Activated CD4-positive, alpha-beta T cell treated with anti-CD3 and anti-CD28 coated beads for 36 hours (primary cell): ENCODE measurements at places on chromosomes 5 and 9.

DNA sequence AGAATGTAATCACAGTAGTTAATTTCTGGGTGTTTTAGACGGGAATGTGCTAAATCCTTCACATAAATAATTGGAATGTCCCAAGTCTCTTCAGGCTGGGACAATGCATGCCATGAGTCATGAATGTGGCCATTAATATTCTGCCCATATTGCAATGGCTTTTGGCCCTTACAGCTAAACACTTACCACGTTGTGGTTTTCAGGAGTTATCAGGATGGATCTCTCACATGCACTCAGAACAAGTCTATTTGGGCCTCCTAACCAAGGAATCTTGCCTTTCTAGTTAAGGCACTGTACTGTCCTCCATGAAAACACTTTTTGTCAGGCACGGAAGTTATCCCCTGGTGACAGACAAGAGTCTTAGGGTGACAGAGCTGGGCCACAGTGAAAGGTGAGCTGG is 32.7 kb downstream of the PKD2L2 start:
- no peak for DNase-seq
- no peaks in the 10 kb centered on the region for H3K27me3 ChIP-seq
- no peak overlapping the region for H3K4me3 ChIP-seq
- H3K36me3 ChIP-seq, result no peaks in the 10 kb centered on the region
- H3K27ac ChIP-seq, result no peak overlapping the region
- no peaks in the 10 kb centered on the region for H3K4me1 ChIP-seq

- no peaks in the 10 kb centered on the region for H3K27me3 ChIP-seq
- peaks cover 8% of the 10 kb centered on the region for H3K4me1 ChIP-seq
- H3K36me3 ChIP-seq, result peaks cover 14% of the 10 kb centered on the region
Measured at GRCh38 chr9:123033352-123033751, at the start of gene GPR21. Gene GPR21 (plus strand): TSS chr9:123033667. CDS start chr9:123034567, 900 bp downstream.

DNA sequence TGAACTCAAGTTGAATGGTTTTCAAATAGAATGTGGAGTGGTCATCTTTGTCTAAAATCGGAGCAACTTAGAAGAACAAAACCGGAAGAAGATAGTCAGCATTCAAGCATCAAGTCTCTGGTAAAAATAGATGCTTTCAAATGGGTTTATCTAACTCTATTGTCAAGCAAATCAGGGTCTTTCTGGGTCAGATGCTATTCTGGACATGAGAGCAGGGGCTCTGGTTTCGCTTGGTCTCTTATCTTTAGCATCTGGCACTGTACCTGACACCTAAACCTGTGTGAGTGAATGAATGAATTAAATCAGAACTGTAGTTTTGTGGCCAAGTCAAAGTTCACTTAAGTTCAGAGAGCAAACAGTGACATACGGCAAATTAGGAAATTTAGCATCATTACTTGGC is 173.5 kb downstream of the SLIT3 start:
- H3K27ac ChIP-seq, result no peak overlapping the region

GRCh38 chr9:137989999-137990715 is 112.6 kb downstream of the CACNA1B start:
- H3K27ac ChIP-seq, result no peak overlapping the region
- no peak overlapping the region for H3K4me3 ChIP-seq
- no peak for DNase-seq
- peaks cover 49% of the 10 kb centered on the region for H3K27me3 ChIP-seq
- no peaks in the 10 kb centered on the region for H3K36me3 ChIP-seq

- peaks cover 32% of the 10 kb centered on the region for H3K27me3 ChIP-seq
- no peaks in the 10 kb centered on the region for H3K36me3 ChIP-seq
- H3K4me1 ChIP-seq, result peaks cover 8% of the 10 kb centered on the region
- H3K27ac ChIP-seq, result no peak overlapping the region
- no peak for DNase-seq
- H3K4me3 ChIP-seq, result no peak overlapping the region
Measured at GRCh38 chr5:17223367-17224185, 6.1 kb downstream of the BASP1 start.
